ENCODE measurements at places on chromosomes 16 and 17.
A peak's percentile ranks its signal among the peaks of the same experiment; 100 is the strongest.

DNA sequence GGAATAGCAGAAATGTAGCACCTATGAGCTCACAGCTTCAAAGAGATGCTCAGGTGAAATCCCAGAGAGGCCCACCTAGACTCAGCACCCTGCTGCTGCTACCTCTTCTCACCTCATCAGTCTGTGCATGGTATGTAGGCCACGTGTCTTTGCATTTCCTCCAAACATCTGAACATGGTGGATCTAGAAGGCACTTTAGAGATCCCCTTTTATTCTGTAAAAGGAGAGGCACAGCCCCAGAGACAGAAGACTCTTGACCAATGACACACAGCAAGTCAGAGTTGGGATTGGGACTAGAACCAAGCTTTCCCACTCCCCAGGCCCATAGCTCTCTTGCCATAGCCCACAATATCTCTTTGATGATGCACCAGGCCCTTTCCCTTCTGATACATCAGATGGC lies 19.4 kb upstream of the NKD1 start:
- DNase-seq, result no peak

DNA sequence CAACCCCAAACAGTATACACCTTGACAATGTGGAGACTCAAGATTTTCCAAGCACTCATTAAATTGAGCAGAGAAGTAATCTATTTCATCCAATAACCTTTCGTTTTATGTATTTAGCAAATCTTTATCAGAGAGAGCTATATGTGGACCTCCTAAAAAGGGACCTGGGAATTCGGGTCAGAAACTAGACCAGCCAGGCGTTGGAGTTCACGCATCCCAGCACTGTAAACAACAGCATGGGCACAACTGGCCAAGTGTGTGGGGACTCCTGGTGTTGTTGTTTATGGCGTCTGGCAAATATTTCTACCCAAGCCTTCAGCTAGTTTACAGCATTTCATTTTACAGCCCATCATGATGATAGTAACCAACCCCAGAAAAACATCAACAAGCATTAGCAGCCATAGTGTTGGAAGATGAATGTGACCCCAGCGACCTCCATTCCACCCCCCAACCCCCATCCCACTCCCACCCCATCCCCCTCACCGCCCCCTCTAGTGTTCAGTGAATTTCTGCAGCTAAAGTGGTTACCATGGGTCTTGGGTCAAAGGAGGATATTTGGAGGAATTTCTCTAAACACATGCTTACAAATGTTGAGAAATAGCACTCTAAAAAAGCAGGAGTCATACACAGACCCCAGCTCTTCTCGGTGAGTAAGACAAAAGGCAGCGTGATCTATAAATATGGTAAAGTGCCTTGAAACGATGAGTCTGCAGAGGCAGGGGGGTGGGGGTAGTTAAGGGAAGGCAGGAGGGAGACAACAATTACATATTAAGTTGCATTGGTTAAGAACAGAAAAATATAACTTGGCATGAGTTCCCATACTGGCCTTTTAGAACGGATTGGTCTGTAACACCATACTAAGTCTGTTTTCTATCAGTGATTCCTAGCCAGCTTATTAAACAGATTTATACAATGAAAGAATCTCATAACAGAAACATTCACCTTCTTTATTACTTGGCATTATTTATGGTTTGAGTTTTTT lies 91.4 kb upstream of the TBX2 start:
- peak; percentile 97 for DNase-seq

DNA sequence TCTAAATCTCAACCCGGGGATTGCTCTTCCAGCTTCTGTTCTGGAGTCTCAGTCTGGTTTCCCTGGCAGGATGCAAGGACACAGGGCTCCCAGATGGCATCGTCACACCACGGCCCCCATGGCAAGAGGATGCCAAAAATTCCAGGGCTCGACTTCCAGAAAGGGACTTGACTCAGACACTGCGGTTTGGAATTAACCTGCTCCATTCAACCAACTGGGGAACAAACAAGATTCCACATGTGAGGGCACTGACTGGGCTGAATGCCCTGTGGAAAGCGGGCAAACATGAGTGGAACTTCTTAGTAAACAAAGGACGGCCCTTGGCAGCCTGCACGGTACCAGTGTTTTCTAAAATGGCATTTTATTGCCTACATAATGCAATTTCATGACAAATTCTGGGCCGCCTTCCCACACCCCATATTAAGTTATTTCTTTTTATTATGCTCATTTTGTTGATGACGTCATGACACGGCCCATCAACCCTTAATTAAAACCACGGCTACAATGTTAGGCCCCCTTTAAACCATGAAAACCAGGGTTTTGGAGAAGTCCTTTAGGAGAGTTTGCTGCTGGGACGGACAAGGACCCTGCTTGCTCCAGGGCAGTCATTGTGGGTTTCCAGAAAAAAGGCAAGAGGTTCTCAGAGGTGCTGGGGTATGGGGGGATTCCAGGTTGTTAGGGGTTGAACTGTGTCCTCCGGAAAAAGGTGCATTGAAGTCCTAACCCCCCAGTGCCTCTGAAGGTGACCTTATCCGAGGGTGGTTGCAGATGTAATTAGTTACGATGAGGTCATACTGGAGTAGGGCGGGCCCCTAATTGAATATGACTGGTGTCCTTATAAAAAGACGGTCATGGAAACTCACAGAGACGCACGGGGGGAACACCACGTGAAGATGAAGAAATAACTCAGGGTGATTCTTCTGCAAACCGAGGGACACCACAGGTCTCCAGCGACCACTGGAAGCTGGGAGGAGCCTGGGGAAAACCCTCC lies 205.6 kb downstream of the FOXL1 start:
- DNase-seq, result peak; percentile 69

- no peak for DNase-seq
Measured at GRCh38 chr16:69378760-69379159, 7.0 kb downstream of the TERF2 start.

GRCh38 chr17:46092991-46093390 lies 93.9 kb downstream of the STH start:
- no peak for DNase-seq

GRCh38 chr17:4476511-4477070 lies 22.1 kb upstream of the SPNS2 start:
- DNase-seq, result no peak

DNA sequence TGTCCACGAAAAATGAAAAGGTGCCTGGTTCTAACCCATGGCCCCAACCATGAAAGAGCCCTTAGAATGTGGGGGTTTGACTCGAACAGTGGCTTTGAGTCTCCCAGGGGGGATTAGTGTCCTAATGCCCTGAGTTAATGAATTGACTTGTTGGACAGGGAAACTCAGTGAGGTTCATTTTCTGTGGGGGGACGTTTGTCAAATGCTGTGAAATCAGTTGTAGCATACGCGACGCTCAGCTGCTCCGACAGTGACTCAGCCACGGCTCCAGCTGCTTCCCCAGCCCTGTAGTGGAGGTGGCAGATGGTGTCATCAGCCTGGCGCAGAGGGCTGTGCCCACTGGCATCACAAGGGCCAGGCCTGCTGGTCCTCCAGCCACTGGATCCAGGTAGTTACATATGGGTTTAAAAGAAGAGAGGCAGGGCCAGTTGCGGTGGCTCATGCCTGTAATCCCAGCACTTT lies 3.9 kb upstream of the TMEM235 start:
- peak; percentile 17 for DNase-seq

- no peak for DNase-seq
Measured at GRCh38 chr17:742147-742793, 9.8 kb downstream of the GEMIN4 start.

DNA sequence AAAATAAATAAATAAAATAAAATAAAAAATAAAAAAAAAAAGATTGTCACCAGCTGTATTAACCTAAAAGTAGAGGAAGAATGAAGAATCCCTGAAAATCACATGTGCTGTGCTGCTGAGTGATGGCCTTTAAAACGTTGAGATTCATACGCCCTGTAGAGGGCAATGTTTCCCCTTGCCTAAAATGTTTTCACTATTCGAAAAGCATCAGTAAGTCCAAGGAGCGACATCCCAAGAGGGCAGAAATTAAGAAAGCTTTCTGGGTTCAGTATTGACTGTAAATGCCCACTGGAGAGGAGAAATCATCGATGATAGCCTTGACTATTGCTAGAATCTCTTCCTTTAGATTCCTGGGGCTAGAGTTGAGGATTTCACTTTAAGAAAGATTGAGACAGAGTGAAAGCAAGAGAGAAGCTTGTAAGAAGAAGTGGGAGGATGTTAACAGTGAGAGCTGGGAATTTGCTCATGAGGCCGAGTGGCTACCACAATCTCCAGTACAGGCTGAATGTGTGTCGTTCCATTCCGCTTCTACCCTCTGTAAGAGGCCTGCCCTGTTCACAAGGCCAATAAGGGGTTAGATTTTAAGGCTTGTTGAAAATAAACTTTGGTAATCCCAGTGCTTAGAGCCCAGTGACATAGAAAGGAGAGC lies 170.8 kb upstream of the FAM20A start:
- peak; percentile 63 for DNase-seq

DNA sequence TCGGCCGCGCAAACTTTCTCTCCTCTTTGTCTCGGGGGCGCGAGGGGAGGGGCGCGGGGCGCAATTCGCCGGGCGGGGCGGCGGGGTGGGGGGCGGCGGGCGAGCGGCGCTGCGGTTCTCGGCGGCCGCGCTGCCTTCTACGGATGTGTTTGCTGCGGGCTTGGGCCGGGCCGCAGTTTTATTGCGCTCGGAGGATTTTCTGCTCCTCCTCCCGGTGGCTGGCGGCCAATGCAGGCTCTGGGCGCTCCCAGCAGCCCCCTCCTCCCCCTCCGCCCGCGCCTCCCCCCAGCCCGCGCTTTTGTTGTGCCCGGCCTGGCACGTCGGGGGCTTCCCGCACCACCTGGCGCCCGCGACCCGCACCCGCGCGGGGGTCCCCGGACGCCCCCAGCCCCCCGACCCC lies at the start of gene TIMP2:
TSS of gene TIMP2 (minus strand) at position 154 of the 400 bp plus-strand sequence. CDS start 299 bp downstream, outside the sequence.
- peak; percentile 91 for DNase-seq

- DNase-seq, result peak; percentile 7
Measured at GRCh38 chr17:19753661-19754463, 5.8 kb upstream of the ALDH3A1 start.

GRCh38 chr16:82061861-82062525 lies 26.9 kb downstream of the HSD17B2 start:
- DNase-seq, result peak; percentile 36

GRCh38 chr17:35170968-35171771 lies 23.0 kb downstream of the SLC35G3 start:
- DNase-seq, result peak; percentile 29

GRCh38 chr17:9987779-9988585 lies 82.9 kb upstream of the RCVRN start:
- peak; percentile 37 for DNase-seq

- no peak for DNase-seq
Measured at GRCh38 chr17:74723891-74724290, 11.2 kb upstream of the CD300LF start.

- DNase-seq, result no peak
Measured at GRCh38 chr16:67482233-67482924, 968 bp downstream of the AGRP start.

GRCh38 chr17:18161207-18162145 lies 22.2 kb upstream of the ALKBH5 start:
- DNase-seq, result no peak

DNA sequence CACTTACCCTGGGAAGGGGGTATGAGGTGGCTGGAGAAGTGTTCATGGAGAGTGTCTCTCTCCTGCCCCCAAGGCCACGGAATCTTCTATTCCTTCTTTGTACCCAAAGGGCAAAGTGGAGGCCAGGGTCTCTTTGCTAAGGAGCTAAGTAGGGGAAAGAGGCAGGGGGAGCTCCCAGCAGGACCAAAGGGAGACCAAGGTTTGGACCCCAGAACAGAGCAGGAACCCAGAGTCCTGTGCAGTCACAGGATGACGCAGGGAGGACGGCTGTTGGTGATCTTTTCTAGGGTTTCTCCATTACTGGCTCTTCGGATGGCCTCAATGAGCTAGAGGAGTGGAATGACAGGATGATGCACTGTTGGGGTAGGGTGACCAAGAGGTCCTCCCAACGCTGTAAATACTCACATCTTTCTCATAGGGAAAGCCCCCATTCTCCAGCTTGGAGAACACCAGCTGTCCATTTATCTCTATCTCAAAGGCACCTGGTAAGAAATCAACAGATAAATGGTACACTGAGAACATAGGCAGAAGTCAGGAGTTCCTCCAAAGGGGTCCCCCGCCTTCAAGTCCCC lies 966 bp downstream of the MIEN1 start:
- no peak for DNase-seq

DNA sequence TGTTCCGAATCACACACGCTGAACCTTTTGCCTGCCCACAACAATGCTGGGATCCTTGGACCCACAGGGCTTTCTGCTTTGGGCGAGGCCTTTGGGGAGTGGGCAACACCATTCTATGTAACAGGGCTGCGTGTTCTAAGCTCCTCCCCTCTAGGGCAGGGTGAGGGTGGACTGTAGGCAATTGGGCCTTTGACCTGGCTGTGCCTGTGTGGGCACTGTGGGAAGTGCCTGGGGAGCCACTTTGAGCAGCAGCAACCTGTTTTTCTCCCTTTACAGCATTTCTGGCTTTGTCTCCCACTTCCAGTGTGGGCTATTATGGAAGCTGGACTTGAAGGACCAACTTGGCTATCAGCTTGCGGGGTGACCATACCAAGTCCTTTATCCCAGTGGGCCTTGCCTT lies 128.9 kb upstream of the WSCD1 start:
- DNase-seq, result no peak

DNA sequence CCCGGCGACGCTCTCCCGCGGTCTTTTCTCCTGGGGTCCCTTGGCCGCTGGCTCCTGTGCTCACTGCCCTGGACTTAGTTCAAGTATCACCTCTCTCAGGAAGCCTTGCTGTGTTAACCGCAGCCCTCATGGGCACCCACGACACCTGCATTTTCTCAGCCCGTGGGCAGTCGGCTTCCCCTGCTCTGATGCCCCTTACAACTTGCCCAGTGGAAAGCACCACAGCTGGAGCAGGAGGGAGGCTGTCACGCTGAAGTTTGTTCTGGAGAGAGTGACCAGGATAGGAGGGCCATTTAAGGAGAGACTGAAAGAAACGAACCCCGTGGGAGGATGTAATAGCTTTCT lies 395 bp downstream of the STXBP4 start:
- no peak for DNase-seq

DNA sequence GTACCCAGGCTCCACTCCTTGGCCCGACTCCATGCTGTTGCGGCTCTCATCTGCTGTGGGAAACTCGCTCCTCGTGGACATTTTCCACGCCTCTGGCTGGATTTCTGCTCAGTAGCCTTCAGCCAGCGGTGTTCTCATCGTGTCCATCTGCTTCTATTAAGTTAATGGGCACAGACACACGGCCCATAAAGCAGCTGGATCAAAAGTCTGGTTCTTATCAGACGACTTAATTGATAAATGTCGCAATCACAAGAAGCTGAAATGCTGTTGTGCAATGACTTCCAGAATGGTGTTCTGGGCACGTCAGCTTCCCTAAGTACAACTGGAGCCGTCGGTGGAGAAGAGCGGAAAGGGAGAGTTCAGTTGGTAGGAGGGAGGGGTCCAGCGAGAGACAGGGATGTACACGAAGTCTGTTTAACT lies 211.7 kb upstream of the CHMP6 start:
- peak; percentile 56 for DNase-seq

Measured in fibroblast of skin of scalp (primary cell).